ENCODE measurements at places on chromosomes 13 and 19.

DNA sequence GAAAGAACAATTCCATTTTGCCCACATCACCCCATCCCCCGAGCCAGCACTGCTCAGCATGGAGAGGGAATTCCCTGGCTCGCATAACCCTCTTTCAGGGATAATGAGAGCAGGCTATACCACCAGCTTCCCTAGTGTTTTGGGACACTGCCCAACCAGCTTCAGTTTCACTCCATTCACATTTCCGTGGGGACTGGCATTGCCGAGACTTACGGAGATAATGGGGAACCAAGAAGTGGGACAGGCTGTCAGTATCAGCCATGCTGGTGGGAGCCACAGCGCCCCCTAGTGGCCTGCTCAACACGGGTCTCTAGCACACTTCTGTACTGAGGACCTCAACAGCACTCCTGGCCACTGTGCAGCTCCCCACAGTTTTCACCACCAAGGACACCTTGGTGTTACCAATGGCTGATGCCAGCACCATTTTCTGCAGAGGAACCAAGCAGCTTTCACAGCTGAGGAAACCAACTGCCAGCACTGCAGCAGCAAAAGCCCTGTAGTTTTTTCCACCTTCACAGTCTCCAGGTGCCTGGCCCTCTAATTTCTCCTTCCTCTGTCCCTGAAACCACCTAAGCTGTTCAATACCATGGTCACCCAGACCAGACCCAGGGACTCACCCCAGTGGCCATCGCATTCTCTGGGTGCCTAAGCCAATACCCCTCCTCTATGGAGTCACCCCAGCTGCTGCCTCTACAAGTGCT is 23.7 kb downstream of the SLC6A16 start:
- peak; percentile 3 for DNase-seq

- no peak for DNase-seq
These were observed 45.3 kb downstream of the TNFRSF19 start for GRCh38 chr13:23615395-23616081.

- DNase-seq = no peak
These were observed 1.8 kb upstream of the KCTD15 start for GRCh38 chr19:33794683-33795369.

DNA sequence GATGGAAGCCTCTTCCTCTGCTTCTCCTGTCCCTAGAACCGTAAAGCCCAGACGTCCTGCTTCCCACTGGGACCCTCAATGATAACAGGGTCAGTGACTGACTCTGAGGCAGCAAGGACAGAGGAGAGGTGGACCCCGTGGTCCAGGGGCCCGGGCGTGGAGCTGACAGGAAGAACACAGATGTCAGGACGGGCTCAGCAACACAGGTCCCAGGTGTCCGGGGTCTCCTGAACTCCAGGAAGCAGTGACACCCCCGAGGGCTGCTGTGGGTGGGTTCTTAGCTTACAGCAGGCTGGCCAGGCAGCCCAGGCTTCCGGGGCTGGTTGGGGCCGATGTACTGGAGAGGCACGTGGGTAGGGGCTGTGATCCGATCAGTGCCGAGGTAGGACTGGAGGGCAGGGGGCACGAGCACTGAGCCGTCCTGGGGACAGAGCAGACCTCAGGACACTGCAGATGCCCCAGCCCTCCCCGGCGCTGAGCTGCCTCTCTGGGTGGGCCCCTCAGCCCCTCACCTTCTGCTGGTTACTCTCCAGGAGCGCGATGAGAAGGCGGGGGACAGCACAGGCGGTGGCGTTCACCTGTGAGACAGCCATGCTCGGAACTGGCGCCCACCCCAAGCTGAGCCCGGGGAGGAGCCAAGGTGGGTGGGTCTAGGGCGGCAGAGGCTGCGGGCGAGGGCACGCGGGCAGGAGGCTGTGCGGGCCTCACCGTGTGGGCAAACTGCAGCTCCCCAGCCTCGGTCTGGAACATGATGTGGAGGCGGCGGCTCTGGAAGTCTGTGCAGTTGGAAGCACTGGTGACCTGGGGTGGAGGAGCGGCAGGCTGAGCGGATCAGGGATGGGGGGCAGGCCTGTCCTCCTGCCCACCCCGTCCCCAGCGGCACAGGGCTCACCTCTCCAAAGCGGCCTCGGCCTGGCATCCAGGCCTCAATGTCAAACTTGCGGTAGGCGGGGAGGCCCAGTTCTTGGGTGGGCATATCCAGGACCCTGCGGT is 3.6 kb upstream of the CCER2 start:
- no peak for DNase-seq

- DNase-seq = no peak
These were observed 49.2 kb downstream of the SMARCA4 start for GRCh38 chr19:11010041-11010440.

DNA sequence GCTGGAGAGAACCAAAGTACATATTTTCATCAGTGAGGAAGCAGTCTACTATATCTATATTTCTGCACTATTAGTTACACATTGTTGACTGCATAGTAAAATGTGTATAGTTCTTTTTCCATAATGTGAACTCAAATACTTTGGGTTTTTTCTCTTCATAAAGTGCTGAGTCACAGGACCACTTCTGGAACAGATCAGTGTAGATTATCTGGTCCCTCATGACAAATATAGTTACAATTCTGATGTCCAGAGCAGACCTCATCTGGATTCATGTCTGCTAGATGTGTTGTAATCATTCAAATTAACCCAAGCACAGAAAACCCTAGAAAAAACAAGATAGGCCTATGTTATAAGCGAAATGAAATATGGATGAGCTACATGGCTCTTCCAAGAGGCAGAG is 171.4 kb downstream of the SUCLA2 start:
- DNase-seq = no peak

DNA sequence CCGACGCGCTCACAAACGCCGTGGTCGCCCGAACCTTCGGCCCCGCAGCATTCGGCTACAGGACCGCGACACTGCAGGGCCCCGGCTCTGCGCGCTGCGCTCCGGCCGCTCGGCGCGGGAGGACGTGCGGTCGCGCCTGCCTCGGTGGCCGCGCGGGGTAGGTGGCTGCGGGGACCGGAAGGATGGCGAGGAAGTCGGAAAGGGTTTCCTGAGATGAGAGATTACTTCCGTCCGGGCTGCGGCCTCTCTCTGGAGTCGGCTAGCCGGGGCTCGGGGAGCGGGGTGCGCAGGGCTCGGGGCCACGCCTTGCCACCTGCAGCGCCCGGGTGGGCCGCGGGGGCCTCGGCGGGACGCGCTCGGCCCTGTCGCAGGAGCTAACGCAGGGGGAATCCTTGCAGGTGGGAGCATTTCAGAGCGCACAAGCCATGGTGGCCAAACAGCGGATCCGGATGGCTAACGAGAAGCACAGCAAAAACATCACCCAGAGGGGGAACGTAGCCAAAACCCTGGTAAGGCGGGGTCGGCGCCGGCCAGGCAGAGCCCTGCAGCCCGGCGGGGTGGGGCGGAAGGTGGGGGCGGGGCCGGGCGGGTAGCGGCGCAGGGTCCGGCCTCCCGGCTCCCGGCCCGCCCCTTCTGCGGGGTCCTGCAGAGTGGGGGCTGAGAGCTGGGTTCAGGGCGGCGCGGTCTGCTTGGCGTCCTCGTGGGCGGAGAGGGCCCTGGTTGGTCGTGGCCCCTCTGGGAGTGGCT is at the start of gene SERP2:
SERP2 (plus strand) TSS at position 224 of the 747 bp plus-strand sequence; CDS start at position 426, 202 bp downstream.
- peak; percentile 76 for DNase-seq

GRCh38 chr13:35791184-35791851 is 314.8 kb upstream of the MAB21L1 start:
- no peak for DNase-seq

- DNase-seq = no peak
These were observed 381.3 kb downstream of the ENOX1 start for GRCh38 chr13:43405457-43405856.

GRCh38 chr19:48635966-48636858 is 967 bp downstream of the DBP start:
- DNase-seq = no peak

- DNase-seq = no peak
These were observed 299.1 kb upstream of the OBI1 start for GRCh38 chr13:78958006-78958405.

- DNase-seq = no peak
These were observed 70.5 kb downstream of the MLLT1 start for GRCh38 chr19:6209233-6209632.

DNA sequence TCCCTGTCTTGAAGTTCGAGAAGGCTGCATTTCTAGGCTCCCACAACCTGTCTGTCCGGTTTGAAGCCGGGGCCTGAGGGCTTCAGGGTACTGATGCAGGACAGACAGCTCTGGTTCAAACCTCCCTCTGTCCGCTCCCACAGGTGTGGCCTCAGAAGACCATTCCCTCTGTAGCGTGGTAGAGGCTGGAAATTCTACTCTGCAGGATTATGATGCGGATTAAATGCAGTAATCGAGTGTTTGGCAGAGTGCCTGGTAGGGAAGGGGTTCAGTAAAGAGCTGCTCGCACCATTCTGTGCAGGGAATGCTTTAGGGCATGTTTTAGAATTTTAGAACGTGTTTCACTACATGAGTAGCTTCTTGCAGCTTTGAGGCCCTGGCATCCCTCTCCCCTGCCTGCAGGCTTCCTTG is 30.5 kb downstream of the PPP1R37 start:
- DNase-seq = no peak

- no peak for DNase-seq
These were observed 59.5 kb upstream of the FGF14 start for GRCh38 chr13:102461302-102461701.

DNA sequence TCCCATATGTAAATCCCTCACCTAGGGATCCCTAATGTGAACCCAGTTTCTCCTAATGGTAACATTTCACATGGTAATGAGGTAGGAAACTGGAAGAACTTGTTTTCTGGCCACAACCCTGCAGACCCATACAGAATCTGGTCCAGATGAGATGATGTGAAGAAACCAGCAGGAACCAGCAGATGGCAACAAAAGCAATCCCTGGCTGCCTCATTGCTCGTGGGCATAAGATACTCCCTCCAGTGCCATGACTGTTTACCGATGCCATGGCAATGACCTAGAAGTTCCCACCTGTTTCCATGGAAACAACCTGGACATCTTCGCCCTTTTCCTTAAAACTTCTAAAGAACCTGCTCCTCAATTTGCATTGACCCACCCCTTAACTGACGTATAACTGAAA is 1.4 kb upstream of the CD209 start:
- no peak for DNase-seq

DNA sequence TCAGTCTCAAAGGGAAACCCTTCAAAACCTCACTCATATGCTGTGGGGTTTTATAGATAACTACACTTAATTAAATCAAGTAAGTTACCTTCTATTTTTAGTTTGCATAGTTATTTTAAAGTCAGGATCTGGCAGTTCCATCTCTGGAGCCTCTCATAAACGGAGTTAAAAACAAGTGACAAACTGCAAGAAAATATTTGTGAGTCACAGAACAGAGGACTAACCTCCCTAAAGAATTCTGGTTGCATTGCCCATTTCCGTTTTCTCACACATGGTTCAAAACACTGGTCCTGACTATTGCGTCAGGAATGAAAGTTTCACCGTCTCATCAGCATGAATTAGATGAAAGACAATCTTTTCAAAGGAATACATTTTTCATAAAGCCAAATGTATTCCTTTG is 10.6 kb downstream of the RXFP2 start:
- no peak for DNase-seq

GRCh38 chr13:111898956-111899713 is 167.8 kb upstream of the SOX1 start:
- no peak for DNase-seq

- DNase-seq = no peak
These were observed 2.7 kb upstream of the KCNC3 start for GRCh38 chr19:50331994-50332243.

GRCh38 chr13:87123987-87124784 is 547.0 kb upstream of the SLITRK5 start:
- DNase-seq = peak; percentile 9

- no peak for DNase-seq
These were observed 31.3 kb downstream of the TEX26 start for GRCh38 chr13:30963791-30964190.

GRCh38 chr13:107712145-107712860 is 503.0 kb downstream of the LIG4 start:
- no peak for DNase-seq

GRCh38 chr13:19089315-19089714 is 92.3 kb downstream of the TUBA3C start:
- DNase-seq = peak; percentile 10

DNA sequence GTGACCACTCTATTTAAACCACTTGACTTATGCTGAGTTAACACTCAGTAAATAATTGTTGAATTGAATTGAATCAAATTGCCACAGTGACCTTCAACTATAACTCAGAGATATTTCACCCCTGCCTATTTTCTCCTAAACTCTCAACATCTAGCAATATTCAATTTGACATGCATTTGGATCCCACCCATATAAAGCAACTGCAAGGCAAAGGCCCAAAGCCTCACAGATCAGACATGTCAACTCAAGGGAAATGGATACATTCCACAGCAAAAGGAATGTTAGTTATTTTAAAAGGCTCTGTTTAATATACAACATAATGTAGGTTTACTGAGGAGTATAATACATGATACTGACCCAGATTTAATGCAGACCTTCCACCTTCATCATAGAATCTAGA is 107.4 kb downstream of the KCTD12 start:
- no peak for DNase-seq

GRCh38 chr13:44744880-44745633 is 168.9 kb upstream of the TSC22D1 start:
- no peak for DNase-seq

DNA sequence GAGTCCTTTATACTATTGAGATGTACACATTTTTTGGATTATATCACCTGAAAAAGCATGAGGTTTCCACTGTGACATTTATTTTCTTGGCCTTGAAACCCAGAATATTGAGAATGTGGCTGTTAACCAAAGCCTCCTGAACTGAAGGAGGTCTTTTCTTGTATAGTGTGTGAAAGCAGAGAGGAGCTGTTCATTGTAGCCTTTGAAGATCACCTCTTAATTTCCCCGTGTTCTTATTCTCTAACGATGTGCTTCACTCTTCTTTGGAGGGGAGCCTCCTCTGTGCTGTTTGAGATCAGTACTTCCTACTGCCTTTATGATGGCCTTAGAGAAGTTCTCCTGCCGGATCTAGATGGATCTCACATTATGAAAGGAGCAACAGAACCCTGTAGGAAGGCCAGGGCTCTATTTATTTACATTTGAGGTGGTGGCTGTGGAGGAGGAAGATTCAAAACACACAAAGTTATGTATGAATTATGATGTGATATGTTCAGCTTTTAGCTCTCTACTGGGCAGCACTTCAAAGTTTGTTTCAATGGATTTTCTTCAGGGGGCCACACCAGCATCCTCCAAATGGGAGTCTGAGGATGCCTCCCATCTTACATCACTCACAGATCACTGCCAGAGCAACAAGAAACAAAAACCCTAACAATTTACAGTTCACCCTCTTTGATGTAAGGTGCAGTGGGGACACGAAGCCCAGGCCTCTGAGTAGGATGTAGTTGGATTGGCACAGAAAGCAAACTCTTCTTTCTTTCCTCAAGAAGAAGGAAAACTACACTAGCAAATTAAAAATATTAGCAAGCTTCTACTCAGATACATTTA is 322.3 kb downstream of the DLEU7 start:
- no peak for DNase-seq

GRCh38 chr13:31747966-31748365 is 8.6 kb downstream of the RXFP2 start:
- DNase-seq = no peak

DNA sequence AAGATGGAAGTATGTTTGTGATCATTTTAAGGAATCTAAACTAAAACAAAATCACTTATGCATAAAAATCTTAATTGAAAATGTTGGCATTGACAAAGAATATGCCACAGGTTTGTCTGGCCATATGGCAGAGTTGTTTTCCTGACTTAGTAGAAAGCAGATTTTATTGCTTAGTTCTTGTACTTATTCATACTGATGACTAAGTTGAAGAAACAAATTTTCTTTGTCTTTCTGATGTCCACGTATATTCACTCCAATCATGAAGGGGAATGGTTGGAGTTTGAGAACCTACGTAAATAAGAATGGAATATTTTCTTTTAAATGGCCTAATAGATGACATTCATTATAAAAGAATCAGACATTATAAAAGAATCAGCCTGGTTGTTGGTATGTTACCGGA is 8.0 kb upstream of the GPC6 start:
- DNase-seq = no peak

Data from NCI-H1417 (cell line).